Stimulated activated CD8-positive, alpha-beta memory T cell treated with anti-CD3 and anti-CD28 coated beads, Interleukin-7, amount 100 ng/mL, for 4 hours (primary cell): ENCODE measurements at places on chromosomes 3 and 15.

GRCh38 chr15:59801649-59802048 is 112.5 kb upstream of the BNIP2 start:
- no peak for DNase-seq

DNA sequence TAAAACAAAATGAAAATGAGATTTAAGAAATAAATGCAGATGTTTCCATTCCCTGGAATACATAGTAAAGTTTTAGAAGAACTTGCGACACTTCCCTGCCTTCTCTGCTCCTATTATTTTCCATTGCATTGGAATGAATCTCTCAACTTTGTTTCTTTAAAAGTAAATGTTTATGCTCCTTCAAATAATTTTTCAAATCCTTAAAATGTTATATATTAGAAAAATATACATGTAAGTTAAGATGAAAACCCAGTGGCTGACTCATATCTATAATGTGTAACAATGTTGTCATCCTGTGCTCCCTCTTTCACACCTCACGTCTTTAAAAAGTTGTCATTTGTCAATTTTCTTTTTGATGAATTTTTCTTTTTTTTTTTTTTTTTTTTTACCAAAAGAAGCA is 3.6 kb downstream of the RBMS3 start:
- DNase-seq: no peak

DNA sequence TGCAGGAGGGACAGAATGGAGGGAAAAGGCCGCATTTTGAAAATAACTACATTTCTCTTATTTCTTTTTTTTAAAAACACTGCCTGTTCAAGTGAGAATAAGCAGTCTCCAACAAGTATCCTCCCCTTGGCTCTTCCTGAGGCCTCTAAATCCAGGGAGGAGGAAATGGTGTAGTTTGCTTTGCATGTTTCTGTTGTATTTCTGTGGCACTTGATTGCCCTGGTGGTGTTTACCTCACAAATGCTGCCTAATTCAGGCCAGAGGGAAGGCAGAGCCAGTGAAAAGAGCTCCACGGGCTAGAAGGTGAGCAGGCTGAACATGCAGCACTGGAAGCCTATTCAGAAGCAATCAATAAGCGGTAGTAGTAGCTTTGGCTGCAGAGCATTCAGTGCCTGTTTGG is 149.3 kb upstream of the ATP11B start:
- DNase-seq: no peak

- no peak for DNase-seq
Measured at GRCh38 chr3:137410028-137410427, 354.1 kb upstream of the SOX14 start.

DNA sequence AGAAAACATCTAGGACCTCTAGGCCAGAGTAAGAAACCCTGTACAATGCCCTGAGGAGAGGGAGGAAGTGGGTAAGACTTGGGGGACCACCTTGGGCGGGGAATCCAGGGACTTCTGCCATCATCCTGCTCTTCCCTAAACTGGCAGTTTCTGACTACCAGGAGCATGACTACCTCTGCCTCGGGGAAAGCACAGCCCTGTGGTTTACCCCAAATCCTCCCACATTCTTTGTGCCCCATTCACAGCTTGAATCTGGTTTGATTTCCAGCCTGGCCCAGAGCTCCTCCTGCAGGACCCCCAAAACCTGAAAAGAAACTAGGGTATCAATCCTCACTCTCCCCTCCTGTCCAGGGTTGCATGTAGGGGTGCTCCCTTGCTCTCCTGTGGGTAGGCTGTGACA is 4.7 kb downstream of the C3orf18 start:
- DNase-seq: no peak

DNA sequence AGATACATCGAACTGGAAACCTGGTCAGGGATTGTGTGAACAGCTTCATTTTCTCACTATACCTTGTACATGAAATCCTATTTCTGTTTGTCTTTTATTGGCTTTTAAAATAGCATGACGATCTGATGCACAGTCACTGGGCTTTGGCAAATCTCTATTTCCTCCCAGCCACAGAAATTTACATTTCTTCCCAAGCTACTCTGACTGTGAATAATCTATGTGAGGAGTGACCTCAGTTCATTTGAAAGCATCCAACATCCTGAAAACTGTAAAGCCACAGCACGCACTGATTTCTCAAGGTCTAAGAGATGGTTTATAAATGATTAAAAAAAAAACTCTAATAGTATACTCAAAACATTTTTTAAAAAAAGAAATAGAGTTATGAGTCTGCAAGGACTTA is 450.3 kb downstream of the IL5RA start:
- no peak for DNase-seq

- DNase-seq: no peak
Measured at GRCh38 chr3:47428662-47429061, 47.1 kb downstream of the SCAP start.

GRCh38 chr3:126117212-126117611 is 33.3 kb upstream of the SLC41A3 start:
- no peak for DNase-seq

- no peak for DNase-seq
Measured at GRCh38 chr3:180063783-180064182, 27.0 kb upstream of the PEX5L start.

DNA sequence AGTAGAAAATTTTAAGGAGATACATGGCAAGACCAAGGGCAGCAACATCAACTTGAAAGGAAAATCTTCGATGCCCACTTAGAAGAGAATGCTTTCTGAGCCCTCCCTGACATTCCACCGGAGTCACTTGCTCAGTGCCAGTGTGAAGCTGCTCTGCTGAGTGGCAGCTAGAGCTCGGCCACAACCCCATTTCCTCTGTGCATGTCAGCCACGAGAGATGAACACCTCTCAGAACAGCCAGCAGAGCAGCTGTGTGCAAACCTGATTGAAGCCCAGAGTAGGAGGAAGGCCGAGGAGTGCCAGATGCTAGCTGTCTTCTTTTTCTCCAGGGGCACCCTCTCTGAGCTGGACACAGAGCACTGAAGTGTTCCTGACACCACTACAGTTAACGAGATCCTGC is 12.2 kb downstream of the TARS3 start:
- no peak for DNase-seq

DNA sequence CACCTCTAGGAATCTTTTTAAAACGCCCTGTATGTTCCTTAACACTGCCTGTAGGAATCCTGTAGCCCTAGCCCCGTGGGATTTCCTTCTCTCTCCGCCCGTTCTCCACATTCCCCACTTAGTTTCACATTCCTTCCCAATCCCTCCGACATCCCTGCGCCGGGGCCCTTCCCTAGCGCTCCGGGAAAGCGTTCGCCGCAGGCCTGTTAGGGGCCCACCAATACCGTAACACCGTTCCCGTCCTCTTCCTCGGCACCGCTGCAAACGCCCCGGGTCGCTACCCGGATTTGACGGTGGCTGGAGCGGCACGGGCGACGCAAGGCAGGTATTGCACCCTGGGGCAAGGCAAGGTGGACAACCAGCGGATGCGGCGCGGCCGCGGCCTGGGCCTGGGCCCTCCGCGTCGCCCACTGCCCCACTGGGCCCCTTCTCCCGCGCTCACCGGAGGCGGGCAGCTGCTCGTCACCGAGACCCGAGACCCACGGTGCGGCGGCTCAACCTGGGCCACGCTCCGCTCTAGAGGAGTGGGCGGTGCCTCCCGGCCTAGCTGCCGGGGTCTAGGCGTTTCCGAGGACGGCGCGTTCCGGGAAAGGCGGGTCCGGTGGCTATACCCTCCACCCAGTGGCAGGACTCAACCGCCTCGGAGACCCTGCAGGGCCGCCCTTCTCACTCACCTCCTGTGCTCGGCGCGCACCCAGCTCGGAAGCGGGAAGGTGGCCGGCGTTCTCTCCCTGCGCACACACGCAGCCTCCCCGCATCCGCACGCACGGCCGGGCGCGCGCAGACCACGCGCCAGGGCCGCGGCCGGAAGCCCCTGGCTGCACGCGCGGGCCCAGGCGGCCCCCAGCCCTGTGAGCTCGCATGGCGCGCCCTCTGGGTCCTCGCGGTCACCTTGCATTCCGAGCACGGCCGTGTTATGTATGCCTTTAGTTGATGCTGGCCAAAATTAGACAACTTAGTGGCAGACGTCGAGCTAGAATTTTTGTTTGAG is at the start of gene B3GALNT1:
B3GALNT1 (minus strand) TSS at position 789 of the 991 bp plus-strand sequence. CDS start 18,595 bp downstream, outside the sequence.
- DNase-seq: peak; percentile 8
